NCI-H2029 treated with DMSO at 0.1 percent for 48 hours (cell line): ENCODE measurements at places on chromosomes 16 and 17.

DNA sequence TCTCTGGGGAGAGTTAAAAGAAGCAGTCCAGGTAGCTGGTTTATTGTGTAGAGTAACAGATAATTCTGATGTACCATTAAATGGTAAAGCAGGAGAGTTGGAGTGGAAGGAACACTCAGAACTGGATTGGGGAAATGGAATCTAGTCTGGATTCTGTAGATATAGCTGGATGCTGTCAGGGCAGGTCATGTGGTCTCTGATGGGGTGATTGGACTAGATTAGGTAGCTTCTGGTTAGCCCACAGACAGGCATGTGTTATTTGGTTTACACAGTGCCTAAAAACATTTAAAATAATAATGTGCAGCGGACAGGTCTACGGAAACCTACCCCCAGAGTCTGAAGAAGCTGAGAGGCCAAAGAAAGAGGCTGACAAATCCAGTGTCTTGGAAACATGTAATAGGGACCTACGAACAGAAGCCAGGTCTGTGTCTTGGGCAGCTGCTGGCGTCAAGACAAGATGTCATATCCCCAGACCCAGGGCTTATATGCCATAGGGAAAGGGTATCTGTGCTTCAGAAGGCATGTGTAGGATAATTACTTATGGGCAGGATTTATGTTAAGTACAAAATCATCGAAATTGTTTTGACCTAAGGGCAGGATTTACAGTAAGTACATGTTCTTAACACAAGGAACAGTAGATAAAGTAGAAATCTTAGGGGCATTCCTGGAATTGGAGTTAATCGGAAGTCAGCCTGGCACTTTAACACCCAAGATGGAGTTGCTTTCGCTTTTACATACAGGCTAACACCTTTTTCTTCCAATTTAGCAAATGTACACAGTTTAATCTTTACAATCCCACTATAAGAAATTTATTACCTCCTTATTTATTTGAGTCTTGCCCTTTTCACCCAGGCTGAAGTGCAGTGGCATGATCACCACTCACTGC lies 12.4 kb downstream of the LUC7L3 start:
- DNase-seq = no peak

- no peak for DNase-seq
These were observed 185.6 kb downstream of the PRKCA start for GRCh38 chr17:66487981-66488468.

- DNase-seq = no peak
These were observed 2.0 kb downstream of the GPRC5B start for GRCh38 chr16:19882646-19883045.

DNA sequence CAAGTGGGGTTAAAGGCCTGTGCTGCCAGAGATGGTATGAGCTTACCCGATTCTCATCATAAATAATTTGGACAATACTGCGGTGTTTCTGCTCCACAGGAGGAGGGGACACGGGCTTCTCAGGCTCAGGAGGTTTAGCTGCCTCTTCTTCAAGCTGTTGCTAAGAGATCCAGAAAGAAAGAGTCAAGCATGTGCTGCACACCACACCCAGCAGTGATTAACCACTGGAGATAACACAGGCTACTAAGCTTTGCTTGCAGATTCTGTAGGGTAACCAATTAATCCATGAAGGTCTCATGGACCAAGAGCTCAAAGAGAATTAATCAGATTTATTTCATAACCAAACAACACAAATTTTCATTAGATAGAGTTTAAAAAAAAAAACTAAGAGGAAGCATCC lies 56.6 kb downstream of the NCOR1 start:
- no peak for DNase-seq

DNA sequence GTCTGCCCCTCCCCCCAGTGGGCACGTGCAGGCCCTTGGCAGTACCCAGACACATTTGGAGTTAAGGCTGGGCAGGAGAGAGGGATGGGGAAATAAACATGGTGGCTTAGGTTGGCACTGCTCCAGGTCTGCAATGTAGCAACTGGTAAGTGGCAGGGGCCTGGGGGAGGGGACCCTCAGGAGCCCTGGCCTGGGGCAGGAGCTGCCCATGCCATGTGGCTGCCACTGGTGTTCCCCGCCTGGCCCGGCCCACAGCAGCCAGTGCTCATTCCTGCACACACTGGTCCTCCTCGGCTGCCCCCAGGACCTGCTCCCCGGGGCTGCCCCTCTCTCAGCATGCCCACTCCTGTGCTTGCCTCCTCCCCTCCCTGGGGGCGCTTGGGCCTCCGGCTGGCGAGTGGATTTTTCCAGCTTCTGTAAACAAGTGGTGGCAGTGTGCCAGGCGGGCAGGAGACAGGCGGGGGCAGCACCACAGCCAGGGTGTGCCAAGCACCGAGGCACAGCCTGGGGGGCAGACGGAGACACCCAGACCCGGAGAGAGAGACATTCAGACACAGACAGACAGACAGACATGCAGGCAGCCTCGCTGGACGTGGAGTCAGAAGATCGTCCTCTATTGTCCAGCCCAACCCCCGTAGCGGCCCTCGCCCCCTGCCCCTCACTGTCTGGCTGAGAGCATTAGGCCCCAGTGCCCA lies 9.4 kb downstream of the THRA start:
- DNase-seq = peak; percentile 93

DNA sequence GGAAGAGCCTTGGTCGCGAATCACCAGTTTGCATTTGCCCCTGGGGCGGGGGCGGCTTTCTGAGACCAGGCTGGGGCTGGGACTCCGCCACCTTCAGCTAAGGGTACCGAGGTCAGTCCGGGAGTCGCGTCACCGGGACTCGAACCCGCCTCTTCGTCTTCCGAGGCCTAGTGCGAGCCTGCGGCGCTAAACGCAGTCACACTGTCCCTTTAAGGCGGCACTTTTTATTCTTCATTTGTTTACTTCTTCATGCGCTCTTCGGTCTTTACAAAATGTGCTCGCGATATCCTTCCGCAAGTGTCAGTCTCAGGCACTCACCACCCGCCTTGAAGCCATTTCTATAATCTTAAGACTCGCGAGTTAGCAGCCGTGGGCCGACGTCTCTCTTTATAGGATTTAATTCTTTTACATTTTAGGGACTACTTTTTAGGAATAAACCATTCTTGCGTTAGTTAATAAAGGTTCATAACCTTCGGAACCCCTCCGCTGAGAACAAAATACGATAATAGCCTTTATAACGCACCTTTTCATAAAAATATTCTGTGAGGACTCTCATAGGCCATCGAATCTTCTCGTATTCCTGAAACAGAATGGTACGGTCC lies 593 bp upstream of the HEXIM1 start:
- peak; percentile 82 for DNase-seq

- DNase-seq = peak; percentile 62
These were observed 59.7 kb downstream of the IL21R start for GRCh38 chr16:27461483-27462171.

DNA sequence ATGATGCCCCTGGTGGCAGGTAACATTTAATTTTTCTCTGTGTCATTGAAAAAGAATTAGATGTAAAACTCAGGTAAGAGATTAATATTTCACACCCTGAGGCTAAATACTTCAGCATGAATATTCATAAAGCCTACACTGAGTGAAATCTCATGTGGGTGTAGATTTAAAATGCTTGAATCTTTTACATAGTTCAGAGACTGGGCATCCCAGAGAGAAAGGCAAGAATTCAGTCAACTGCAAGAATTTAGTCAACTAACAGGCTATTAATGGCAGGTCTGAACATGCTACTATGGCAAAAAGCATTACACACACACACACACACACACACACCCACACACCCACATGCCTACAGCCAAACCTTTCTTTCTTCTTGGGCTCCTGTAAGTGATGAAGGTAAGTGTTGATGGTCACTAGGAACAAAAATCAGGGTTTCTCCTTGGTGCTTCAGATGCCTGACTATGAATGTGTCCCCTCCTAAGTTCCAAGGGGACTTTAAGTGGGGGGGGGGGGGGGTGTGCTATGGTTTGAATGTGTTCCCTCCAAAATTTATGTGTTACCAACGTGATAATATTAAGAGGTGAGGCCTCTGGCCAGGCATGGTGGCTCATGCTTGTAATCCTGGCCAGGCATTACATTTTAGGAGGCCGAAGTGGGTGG lies 63.7 kb upstream of the PSMD7 start:
- no peak for DNase-seq

GRCh38 chr16:79008036-79008868 lies 592.3 kb downstream of the MAF start:
- DNase-seq = no peak

- DNase-seq = no peak
These were observed 3.0 kb downstream of the ENGASE start for GRCh38 chr17:79077587-79077986.

- DNase-seq = no peak
These were observed 127.6 kb upstream of the NOG start for GRCh38 chr17:56465886-56466285.

GRCh38 chr17:35286120-35286781 lies 43.4 kb downstream of the SLFN5 start:
- no peak for DNase-seq

GRCh38 chr17:28749516-28750177 lies 5.8 kb downstream of the TRAF4 start:
- no peak for DNase-seq

DNA sequence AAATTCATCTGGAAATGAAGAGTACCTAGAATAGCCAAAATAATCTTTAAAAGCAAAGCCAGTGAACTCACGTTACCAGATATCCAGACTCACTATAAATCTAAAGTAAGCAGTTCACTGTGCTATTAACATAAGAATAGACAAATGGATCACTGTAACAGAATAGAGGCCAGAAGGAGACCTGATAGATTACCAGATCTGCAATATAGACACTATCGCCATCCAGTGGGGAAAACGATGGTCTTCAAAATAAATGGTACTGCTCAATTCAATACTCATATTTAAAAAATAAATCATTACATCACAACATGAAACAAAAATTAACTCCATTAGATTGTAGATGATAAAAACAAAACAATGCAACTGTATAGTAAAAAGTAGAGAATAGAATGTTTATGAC lies 158.6 kb upstream of the CDH8 start:
- no peak for DNase-seq

DNA sequence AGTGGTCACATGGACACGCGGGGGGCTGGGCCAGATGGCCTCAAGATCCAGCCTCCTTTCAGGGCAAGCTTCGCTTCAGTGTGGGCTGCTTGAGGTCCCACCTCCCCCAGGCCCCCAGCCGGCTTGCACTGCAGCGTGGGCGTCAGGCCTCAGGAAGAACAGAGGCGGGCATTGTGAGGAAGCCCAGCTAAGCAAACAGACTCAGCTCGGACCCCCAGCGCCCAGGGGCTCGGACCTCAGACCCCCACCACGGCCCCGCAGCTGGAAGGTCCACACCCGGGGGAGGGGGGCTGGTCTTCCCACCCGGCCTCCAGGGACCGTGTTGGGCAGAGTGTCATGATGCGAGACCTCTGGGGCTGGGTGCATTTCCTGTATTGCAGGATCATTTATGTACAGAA lies 24.7 kb upstream of the ZNF469 start:
- DNase-seq = no peak

DNA sequence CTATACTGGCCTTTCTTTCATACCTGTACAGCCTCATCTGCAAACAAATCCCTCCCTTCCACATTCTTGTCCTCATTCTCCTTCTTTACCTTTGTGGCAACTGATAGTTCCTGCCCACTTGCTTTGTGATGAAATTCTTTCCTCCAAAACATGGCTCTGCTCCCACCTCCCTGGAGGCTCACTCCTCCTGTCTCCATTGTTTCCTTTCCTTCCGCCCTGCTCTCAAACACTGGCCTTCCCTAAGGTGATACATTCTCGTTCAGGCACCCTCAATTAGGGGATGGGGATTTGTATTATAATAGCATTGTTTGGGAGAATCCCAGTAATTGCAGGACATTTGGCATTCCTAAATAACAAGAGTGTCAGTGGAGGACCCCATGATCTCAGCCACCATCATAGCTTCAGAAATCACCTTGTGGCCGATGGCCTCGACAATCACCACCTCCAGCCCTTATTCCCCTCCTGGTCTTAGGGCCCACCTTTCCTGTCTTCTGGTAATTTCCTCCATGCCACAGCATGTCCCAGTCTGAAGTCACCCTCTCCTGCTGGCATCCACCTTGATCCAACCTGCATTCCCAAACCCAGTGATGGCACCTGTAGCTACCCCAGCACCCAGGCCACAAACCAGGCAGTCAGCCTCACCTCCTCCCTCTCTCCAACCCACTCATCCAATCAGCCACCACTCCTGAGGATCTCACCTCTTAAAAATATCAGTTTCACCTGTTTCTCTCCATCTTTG lies 7.9 kb downstream of the UNC119 start:
- no peak for DNase-seq

DNA sequence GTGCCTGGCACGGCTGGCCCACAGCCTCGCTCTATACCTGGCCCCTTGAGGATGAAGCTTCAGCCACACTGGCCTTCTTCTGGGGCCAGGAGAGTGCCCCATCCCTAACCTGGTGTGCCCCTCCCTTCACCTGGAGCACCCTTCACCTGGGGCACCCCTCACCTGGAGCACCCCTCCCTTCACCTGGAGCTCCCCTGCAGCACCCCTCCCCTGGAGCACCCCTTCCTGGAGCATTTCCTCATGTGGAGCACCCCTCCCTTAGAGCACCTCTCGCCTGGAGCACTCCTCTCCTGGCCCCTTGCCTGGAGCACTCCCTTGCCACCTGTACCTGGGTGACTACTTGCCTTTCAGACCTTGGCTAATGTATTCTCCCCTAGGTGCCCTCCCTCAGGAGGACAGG lies 2.4 kb upstream of the FBXL16 start:
- DNase-seq = no peak

- DNase-seq = no peak
These were observed 16.1 kb downstream of the TSC2 start for GRCh38 chr16:2063861-2064260.

GRCh38 chr17:70677783-70678647 lies 508.7 kb downstream of the KCNJ2 start:
- DNase-seq = no peak
